A549 treated with AZD2906 at 1 μM for 4 hours (cell line): ENCODE measurements at places on chromosomes 13 and 19. TPM values are rescaled to one million over a fixed set of nuclear protein-coding genes. Genes with fewer than 3 reads are reported as not detected.

The TARM1 gene
- not detected in 5 replicates for total RNA-seq

The BRME1 gene
- 0.34 to 0.57 TPM (median 0.46 TPM) in 4 of 5 replicates, not detected in the other for total RNA-seq

The SLC17A7 gene
- 0.49 to 0.71 TPM (median 0.60 TPM) in 5 replicates for total RNA-seq

The HSD17B14 gene
- 12.4 to 16.1 TPM (median 13.9 TPM) in 5 replicates for total RNA-seq

The GIPR gene
- total RNA-seq = 2.0 to 3.3 TPM (median 2.9 TPM) in 5 replicates

The CPB2 gene
- 0.08 to 0.09 TPM in 2 of 5 replicates, not detected in the others for total RNA-seq

The ZNF254 gene
- 7.2 to 10.4 TPM (median 7.4 TPM) in 5 replicates for total RNA-seq

The COQ8B gene
- total RNA-seq = 92.9 to 106 TPM (median 98.1 TPM) in 5 replicates

The FOXO1 gene
- 8.7 to 12.1 TPM (median 10.0 TPM) in 5 replicates for total RNA-seq

The HSH2D gene
- 0.06 to 0.09 TPM (median 0.08 TPM) in 4 of 5 replicates, not detected in the other for total RNA-seq

The C19orf67 gene
- not detected in 5 replicates for total RNA-seq
